ENCODE measurements at places on chromosomes 1 and 21. TPM values are rescaled to one million over a fixed set of nuclear protein-coding genes. Genes with fewer than 3 reads are reported as not detected.

- DNase-seq = no peak
Measured at GRCh38 chr1:42096554-42096953, 56.7 kb upstream of the GUCA2B start.

The FCRL1 gene
- total RNA-seq = 0.85 TPM

GRCh38 chr1:226949401-226949800, 9.3 kb downstream of the COQ8A start:
- no peak for DNase-seq

- DNase-seq = no peak
Measured at GRCh38 chr1:63817152-63817667, 43.4 kb downstream of the ROR1 start.

GRCh38 chr1:10914056-10914455, 98.4 kb upstream of the TARDBP start:
- DNase-seq = no peak

DNA sequence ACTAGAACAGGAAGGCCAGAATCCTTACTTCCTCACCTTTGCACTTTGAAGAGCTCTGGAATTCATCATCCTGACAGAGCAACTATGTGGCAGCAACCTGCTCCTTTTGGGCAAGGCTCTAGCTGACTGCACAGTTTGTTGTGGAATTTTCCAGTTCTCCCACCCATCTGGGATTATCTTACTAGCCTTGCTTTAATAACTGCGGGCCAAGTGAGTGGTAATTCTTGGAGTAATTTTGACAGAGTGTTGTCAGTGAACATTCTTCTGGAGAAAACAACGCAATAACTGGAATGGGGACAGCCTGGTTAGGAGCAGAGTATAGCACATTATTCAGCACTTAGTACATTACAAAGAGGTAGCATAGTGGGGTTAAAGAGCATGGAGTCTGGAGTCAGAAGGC, 75.3 kb downstream of the NTMT2 start:
- no peak for DNase-seq

- no peak for DNase-seq
Measured at GRCh38 chr1:28927266-28927647, 12.9 kb downstream of the EPB41 start.

The CFAP126 gene
- total RNA-seq = not detected

GRCh38 chr1:54456921-54457529, 50.8 kb upstream of the SSBP3 start:
- DNase-seq = no peak
